Sigmoid colon (tissue), 7 donors: ENCODE measurements at places on chromosomes 1 and 21. TPM values are rescaled to one million over a fixed set of nuclear protein-coding genes. Genes with fewer than 3 reads are reported as not detected.

The CDK18 gene
- 14.3 TPM for total RNA-seq

DNA sequence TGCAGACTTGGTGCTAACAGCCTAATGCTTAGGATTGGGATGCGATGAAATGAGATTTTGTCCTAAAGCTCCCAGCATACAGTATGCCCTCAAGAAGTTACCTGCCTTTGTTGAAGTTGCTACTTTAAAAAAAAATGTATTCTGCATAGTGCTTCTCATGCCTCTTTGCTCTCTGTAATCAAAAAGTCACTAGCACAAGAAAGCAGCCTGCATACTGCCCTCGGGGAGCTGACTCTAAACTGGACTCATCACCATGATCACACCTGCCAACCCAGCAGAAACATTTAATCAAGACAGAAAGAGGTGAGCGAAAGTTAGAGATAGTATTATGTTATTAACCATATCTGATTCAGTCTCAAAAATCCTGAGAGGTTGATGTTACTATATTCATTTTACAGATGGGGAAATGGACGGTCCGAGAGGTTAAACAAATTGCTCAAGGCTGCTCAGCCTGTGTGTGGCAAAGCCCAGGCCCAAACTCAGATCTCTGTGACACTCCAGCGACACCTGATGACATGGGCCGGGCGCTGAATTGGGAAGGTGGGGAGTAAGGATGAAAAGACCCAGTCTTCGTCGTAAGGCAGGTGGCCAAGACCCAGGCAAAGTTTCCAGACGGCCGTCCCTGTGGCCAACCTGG, 1.1 kb downstream of the BATF3 start:
- H3K36me3 ChIP-seq, result no peaks in the 10 kb centered on the region
- peaks cover 12% of the 10 kb centered on the region for H3K27me3 ChIP-seq
- no peak overlapping the region for H3K27ac ChIP-seq
- no peak for DNase-seq
- H3K4me3 ChIP-seq, result peak overlapping the region; percentile 60
- H3K4me1 ChIP-seq, result peaks cover 30% of the 10 kb centered on the region

- no peaks in the 10 kb centered on the region for H3K27me3 ChIP-seq
- no peaks in the 10 kb centered on the region for H3K36me3 ChIP-seq
- no peak overlapping the region for H3K4me3 ChIP-seq
- no peak overlapping the region for H3K27ac ChIP-seq
- DNase-seq, result no peak
Observed at GRCh38 chr1:2170211-2170610, 24.4 kb downstream of the FAAP20 start.

The GPR153 gene
- total RNA-seq, result 4.1 TPM

- no peaks in the 10 kb centered on the region for H3K27me3 ChIP-seq
- no peaks in the 10 kb centered on the region for H3K36me3 ChIP-seq
- peak overlapping the region; percentile 82 for H3K27ac ChIP-seq
- H3K4me3 ChIP-seq, result no peak overlapping the region
- DNase-seq, result peak; percentile 88
Observed at GRCh38 chr1:23376890-23377811, 7.5 kb upstream of the ZNF436 start.

- no peaks in the 10 kb centered on the region for H3K27me3 ChIP-seq
- peaks cover 21% of the 10 kb centered on the region for H3K4me1 ChIP-seq
- peak; percentile 15 for DNase-seq
- no peaks in the 10 kb centered on the region for H3K36me3 ChIP-seq
- no peak overlapping the region for H3K4me3 ChIP-seq
Observed at GRCh38 chr1:230072296-230072695, 5.3 kb downstream of the GALNT2 start.

The LHX8 gene
- total RNA-seq, result not detected

The NKAIN1 gene
- 0.28 TPM for total RNA-seq

DNA sequence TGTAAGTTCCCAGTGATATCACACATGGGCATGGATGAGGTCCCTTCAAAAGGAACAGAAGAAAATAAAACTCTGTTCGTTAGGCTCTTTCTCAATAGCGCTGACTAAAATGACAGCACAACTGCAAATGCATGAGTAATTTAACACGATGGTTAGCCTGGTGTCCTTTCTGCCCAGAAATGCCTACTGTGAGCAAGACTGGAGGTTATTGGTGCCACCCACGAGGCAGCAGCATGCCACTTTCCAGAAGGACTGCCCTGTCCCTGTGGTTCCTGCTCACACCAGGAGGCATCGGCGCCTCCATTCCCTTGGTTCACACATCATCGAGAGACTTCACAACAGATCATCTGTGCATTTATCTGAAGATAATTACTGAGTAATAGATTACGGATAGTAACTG, 26.2 kb downstream of the VPS26C start:
- no peak overlapping the region for H3K27ac ChIP-seq
- no peaks in the 10 kb centered on the region for H3K27me3 ChIP-seq
- no peak for DNase-seq
- H3K4me3 ChIP-seq, result no peak overlapping the region
- peaks cover 42% of the 10 kb centered on the region for H3K36me3 ChIP-seq

The LCE1C gene
- total RNA-seq, result not detected

DNA sequence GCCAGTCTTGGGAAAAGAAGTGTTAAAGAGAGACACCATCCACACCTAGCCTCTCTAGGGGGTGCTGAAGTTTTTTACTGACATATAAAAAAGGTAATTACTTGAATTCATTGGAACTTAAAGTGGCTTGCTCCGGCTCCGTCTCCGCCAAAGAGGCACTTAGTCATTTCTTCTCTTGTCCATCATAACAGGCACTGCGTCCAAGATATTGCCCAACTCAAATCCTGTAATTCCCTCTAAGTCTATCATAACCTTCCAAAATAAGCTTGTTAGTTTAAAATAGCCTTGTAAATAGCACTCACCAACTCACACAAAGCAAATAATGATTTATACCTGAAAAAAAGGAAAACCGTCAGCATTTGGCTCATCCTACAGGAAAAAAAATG, 160.5 kb downstream of the ZBTB18 start:
- no peak overlapping the region for H3K4me3 ChIP-seq
- H3K27me3 ChIP-seq, result no peaks in the 10 kb centered on the region
- H3K27ac ChIP-seq, result no peak overlapping the region
- no peaks in the 10 kb centered on the region for H3K36me3 ChIP-seq
- H3K4me1 ChIP-seq, result peaks cover 14% of the 10 kb centered on the region

DNA sequence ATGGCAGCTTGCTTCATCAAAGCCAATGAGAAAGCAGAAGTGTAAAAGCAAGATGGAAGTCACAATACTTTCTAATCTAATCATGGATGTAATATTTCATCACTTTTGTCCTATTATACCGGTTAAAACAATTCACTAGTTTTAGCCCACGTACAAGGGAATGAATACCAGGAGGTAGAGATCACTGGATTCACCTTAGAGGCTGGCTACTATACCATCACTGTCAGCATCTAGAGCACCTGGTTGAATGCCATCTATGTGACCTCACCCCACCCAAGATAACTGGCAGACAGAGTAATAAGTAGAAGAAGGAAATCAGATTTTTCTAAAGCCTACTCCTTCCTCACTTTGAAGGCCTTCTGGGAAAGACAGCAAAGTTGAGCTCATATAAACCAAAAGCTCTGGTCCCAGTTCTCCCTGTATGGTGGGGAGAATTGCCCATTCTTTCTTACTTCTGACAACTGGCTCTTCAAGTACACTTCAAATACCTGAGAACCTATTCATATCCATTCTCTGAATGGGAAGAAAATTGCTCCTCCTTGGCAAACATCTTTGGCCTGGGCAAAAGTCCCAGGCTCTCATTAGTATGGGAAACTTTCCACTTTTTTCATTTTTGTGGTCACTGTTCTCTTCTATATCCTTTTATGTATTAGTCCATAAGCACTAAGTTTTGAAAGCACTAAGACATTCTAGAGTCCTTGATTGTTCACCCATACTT, 24.8 kb downstream of the HSD3B1 start:
- no peaks in the 10 kb centered on the region for H3K36me3 ChIP-seq
- no peak for DNase-seq
- H3K27me3 ChIP-seq, result no peaks in the 10 kb centered on the region
- H3K27ac ChIP-seq, result no peak overlapping the region
- H3K4me3 ChIP-seq, result no peak overlapping the region

GRCh38 chr1:23546897-23547584, 12.3 kb downstream of the ID3 start:
- H3K4me3 ChIP-seq, result no peak overlapping the region
- no peaks in the 10 kb centered on the region for H3K27me3 ChIP-seq
- no peak for DNase-seq
- no peak overlapping the region for H3K27ac ChIP-seq
- H3K4me1 ChIP-seq, result no peaks in the 10 kb centered on the region

The CYP4B1 gene
- total RNA-seq, result 17.2 TPM

The BARHL2 gene
- not detected for total RNA-seq

The CD34 gene
- total RNA-seq, result 15.9 TPM

DNA sequence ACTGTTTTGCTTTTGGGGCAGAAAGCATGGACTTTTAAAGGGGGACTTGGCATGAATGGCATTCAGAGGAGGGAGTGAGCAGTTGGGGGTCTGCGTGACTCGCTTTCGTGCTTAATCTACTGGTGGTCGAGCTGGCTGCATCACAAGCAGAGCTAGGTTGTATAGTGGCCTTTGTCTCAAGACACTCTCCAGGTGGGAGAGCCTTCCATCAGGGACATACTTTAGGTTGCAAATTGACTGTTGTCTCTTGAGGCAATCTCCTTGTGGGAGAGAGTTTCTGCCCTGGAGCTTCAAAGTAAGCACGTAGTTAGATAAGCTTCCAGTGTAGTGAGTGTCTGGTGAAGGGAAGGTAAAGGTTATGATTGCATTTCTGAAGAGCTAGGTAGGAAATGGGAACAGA, 93.9 kb downstream of the C1orf21 start:
- no peak overlapping the region for H3K27ac ChIP-seq
- H3K4me1 ChIP-seq, result no peaks in the 10 kb centered on the region
- H3K27me3 ChIP-seq, result no peaks in the 10 kb centered on the region
- H3K4me3 ChIP-seq, result no peak overlapping the region

GRCh38 chr1:44719318-44719717, 11.7 kb downstream of the RNU5D-1 start:
- H3K4me1 ChIP-seq, result peaks cover 5% of the 10 kb centered on the region
- no peaks in the 10 kb centered on the region for H3K27me3 ChIP-seq
- H3K4me3 ChIP-seq, result no peak overlapping the region
- H3K27ac ChIP-seq, result no peak overlapping the region
